ENCODE measurements at places on chromosomes 5 and 9.

DNA sequence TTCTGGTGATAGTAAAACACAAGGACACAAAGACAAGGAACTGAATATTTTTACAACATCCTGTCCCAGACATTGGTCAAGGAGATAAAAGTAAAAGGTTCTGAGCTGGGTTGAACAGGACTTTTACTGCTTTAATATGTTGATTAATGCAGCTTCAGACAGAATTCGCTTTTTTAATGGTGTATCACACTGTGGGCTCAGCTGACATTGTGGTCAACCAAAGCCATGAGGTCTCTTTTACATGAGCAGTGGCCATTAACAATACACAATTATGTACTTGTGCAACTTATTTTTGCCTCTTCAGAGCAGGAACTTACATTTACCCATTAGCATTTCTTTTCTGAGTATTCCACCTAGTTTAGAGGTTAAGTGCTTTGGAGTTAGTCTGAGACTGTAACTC lies 22.8 kb upstream of the ERBIN start:
- no peak for DNase-seq

DNA sequence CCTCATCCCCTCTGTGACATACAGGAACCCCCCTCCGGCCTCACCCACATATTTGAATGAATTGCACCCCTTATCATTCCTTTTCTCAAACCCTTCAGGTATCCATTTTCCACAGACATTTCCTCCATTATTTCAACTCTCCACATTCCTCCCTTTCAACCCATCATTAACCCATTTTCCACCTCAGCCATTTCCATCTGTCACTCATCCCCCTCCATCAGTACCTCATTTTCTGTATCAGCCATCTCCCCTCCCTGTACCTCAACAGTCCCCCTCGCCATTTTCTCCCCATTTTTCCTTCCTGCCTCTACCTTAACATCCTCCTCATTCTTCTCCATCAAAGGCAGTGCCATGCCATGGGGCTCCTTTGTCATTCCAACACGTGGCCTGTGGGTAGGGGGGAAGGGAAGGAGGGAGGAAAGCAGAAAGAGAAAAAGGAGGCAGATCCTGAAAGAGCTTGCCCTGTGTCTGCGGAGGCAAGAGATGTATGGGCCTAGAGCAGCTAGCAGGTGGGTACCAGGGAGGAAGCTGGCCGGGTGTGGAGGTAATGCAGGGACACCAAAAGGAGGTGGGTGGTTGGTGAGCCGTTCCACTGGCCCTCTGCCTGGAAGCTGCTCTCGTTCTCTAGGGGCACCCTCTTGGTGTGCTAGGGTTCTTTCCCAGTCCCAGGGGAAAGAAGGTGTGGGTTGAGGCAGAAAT lies 1.5 kb downstream of the DNAJB5 start:
- no peak for DNase-seq

GRCh38 chr9:94861589-94862272 lies 135.2 kb downstream of the AOPEP start:
- DNase-seq: no peak

DNA sequence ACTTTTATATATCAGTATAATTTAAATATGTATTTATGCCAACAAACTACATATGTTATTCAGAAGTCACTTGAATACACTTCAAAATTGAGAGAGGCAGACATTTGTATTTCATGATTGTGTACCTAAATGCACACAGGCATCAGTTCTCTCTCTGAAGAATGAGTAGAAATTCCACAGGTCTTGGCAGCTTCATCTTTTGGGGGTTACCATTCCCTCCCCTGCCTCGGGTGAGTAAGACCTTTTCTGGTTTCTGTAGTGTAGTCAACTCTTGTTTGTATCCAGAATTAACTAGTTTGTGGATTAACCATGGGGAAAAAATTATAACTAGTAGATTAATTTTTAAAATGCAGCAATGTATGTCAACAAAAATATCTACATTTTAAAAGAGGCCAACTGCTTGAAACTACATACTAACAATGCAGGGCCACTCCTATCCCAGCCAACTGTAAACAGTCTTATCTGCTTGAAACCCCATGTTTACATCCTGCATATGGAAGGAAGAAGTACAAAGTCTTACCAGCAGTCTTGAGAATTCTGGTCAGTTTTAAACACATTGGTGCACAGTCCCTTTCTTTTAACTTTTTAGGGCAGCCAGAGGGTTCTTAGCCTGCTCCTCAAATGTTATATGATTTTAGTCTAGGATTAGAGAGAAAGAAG lies 339.6 kb upstream of the KIF2A start:
- no peak for DNase-seq

DNA sequence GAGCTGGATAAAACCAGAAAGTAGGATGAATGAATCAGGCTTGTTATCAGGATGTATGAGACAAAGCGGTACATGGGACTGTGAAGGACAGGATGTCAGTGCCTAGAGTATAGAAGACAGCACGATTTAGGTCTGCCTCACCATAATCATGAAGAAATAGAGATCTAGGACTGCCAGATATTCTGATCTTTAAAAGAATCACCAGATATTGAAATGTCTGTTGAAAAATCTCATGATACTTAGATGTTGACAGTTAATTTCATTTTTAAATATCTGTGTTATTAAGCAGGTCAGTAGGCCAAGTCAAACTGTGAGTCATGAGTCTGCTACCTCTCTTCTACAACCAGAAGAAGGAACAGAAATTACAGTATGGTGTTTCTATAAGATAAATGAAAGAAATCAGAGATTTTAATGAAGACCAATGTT lies 65.0 kb downstream of the ST8SIA4 start:
- DNase-seq: no peak

DNA sequence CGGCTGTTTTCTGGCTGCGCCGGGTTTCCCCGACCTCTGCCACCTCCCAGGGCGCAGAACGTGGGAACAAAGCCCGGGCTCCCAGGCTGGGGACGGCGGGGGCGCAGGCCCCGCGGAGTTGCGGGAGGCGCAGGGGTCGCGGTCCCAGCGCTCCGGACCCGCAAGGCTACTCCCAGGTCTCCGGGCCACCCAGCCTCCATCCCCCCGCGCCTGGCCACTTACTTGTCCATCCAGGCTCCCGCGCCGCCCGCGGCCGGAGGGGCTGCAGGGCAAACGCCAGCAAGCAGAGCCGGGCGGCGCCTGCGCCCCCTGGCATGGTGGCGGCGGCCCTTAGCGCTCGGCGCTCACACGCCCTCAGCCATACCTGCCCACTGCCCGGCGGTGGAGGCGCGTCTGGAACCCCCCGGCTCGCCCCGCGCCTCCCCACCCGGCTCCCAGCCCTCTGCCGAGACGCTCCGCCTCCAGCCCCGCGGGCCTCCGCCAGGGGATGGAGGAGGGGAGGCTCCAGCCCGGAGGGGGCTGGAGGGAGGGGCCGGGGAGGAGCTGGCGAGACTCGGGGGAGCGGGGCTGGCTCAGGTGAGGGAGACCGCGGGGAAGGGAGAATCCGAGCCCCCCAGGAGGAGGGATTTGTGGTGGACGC lies at the start of gene ADAM19:
TSS of gene ADAM19 (minus strand) at position 395 of the 640 bp plus-strand sequence. CDS start at position 316, 79 bp downstream.
- DNase-seq: peak; percentile 69

DNA sequence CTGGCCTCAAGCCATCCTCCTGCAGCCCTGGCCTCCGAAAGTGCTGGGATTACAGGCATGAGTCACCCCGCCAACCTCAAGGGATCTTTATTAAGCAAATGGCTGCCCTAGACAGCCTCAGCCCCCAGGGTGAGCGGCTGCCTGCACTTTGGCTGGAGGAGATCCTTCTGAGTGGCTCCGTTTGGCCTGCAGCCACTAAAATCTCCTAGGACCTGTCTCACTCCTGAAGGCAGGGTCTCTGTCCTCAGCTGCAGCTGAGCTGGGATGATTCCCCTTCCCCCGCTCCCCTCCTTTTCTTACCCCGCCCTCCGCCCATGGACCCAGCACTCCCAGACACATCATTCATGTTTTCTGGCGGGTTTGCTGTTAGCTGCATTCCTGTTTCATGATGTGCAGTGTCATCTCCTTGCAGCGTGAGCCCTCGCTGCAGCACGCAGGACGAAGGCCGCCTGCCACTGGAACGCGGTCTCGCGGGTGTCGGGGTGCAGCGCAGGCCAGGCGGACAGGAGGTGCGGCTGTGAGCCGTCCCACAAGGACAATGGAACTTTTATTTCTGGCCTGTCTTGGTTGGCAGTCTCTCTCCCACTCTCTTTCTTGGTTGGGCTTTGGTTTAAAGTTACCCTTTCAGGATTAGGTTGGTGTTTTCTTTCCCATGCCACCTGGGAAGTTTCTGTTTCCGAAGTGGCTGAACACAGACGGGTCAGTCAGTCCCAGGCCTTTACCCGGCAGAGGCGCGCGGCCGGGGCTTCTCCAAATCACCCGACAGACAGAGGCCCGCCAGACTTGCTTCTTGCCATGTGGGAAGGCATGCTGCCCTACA lies 137.1 kb downstream of the FOXD1 start:
- peak; percentile 23 for DNase-seq

DNA sequence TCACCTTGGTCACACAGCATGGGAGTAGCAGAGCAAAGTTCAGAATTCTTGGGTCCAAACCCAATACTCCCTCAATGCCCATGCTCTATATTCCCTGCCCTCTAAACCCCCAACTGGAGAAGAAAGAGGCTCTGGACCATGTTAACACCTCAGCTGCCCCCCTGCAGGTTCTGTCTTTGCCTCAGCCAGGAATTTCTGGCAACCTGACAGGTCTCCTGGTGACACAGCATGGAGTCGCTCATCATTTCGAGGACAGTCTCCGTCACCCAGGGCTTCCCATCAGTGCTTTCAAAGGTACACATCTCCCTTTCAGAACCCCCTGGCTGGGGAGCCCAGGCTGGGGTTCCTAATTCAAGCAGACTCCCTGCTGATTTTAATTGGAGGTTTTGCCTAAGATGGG lies 189.5 kb downstream of the BRINP1 start:
- no peak for DNase-seq

GRCh38 chr5:161420521-161420920 lies 126.0 kb downstream of the GABRB2 start:
- no peak for DNase-seq

GRCh38 chr9:38010918-38011704 lies 57.9 kb downstream of the SHB start:
- DNase-seq: no peak

- DNase-seq: no peak
Measured at GRCh38 chr5:31291323-31291854, 97.9 kb downstream of the CDH6 start.

- DNase-seq: no peak
Measured at GRCh38 chr9:127574072-127574993, 37.7 kb upstream of the STXBP1 start.

- no peak for DNase-seq
Measured at GRCh38 chr5:156971415-156971814, 8.4 kb upstream of the TIMD4 start.

- DNase-seq: no peak
Measured at GRCh38 chr9:79765466-79765865, 193.7 kb downstream of the TLE4 start.

DNA sequence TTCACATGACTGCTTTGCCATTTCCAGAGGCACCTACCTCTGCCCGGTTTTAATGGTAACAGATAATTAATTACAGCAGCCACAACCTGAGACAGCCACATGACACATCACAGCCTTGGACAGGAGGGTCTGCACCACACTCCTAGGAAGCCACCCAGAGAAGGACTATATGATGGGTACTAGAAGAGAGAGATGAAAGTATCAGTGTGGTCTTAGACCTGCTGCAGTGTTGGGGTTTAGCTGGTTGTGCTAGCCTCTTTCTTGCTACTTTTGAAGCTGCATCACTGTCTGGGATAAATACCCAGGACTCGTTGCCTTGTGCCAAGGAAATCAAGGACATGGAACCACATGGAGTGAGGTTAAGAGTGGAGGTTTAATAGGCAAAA lies 266.4 kb downstream of the ICE1 start:
- DNase-seq: no peak

GRCh38 chr5:67211926-67212325 lies 15.3 kb upstream of the CD180 start:
- no peak for DNase-seq

All from WERI-Rb-1 (cell line).